ENCODE measurements at places on chromosomes 7 and 10.

DNA sequence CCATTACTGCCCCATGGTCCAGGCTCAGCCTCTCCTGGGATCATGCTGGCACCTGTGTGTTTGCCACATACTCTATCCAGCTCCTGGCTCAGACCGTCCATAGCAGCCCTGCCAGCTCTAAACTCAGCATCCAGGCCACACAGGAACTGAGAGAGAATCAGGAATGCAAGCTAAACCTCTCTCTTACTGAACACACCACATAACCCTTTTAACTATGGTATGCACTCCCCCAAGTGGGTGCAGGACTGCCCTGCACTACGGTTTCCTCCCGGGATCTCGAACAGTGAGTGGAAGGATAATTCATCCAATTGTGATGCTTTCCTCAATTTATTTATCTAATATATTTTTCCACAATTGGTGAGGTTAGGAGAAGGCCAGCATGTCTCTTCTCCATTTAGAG is 17.1 kb upstream of the ZNF800 start:
- H3K4me3 ChIP-seq, result no peak overlapping the region
- no peak for DNase-seq
- no peaks in the 10 kb centered on the region for H3K36me3 ChIP-seq
- H3K4me1 ChIP-seq, result no peaks in the 10 kb centered on the region
- peaks cover 9% of the 10 kb centered on the region for H3K27me3 ChIP-seq
- H3K27ac ChIP-seq, result no peak overlapping the region

DNA sequence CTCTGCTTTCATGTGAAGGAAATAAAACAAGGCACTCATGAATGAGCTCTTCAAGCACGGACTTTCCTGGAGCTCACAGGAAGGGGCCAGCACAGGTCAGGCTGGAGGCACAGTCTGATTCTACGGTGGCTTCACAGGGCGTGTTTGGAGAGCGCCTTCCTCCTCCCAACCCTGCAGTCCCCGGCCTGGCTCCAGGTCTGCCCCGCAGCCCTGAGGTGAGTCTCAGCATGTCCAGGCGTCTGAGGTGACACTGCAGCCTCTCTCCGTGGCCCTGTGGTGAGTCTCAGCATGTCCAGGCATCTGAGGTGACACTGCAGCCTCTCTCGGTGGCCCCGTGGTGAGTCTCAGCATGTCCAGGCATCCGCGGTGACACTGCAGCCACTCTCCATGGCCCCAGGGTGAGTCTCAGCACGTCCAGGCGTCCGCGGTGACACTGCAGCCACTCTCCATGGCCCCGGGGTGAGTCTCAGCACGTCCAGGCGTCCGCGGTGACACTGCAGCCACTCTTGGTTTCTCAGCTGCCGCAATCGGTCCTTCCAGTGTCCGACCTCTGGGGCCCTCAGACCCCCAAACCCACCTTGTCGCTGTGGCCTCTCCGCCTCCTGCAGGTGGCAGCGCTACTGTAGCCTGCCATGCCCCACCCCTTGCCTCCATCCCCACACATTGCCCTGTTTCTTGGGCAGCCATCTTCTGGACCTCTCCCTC is 381.7 kb downstream of the DNAJB6 start:
- H3K27me3 ChIP-seq, result peaks cover 14% of the 10 kb centered on the region
- H3K36me3 ChIP-seq, result no peaks in the 10 kb centered on the region
- no peak overlapping the region for H3K27ac ChIP-seq
- no peak overlapping the region for H3K4me3 ChIP-seq

DNA sequence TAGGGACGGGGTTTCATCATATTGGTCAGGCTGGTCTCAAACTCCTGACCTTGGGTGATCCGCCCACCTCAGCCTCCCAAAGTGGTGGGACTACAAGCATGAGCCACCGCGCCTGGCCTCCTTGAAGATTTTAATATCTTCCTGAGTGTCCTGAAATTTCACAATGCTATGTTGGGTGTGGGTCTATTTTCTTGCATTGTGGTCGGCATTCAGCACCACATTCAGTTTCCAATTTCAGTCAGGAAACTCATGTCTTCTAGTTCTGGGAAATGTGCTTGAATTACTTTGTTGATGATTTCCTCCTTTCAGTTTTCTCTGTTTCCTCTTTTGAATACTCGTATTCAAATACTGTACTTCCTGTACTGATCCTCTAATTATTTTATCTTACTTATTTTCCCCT is 49.3 kb upstream of the IL6 start:
- peaks cover 4% of the 10 kb centered on the region for H3K27me3 ChIP-seq
- no peaks in the 10 kb centered on the region for H3K36me3 ChIP-seq
- peaks cover 10% of the 10 kb centered on the region for H3K4me1 ChIP-seq
- DNase-seq, result no peak

- H3K36me3 ChIP-seq, result peaks cover 41% of the 10 kb centered on the region
- no peaks in the 10 kb centered on the region for H3K27me3 ChIP-seq
- no peaks in the 10 kb centered on the region for H3K4me1 ChIP-seq
- no peak overlapping the region for H3K27ac ChIP-seq
- DNase-seq, result no peak
- no peak overlapping the region for H3K4me3 ChIP-seq
These were observed 19.8 kb downstream of the KBTBD2 start for GRCh38 chr7:32871624-32872371.

DNA sequence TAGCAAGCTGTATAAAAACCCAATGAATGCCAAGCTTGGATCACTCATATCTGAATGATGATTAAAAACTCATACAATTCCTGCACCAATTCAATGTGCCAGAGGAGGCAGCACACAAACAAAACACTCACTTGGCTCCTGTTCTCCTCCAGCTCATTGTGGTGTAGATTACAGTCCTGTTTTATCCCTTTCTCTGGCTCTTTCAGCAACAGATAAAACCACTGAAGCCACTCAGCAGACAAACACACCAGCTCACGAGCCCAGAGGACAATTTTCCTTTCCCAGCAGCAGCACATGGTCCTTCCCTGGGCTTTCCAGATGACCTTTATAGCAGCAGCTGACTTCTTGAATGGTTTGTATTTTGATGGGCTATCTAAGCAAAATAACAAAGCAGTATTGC is 107.3 kb upstream of the STARD3NL start:
- H3K36me3 ChIP-seq, result no peaks in the 10 kb centered on the region
- DNase-seq, result no peak
- no peaks in the 10 kb centered on the region for H3K4me1 ChIP-seq
- H3K27ac ChIP-seq, result no peak overlapping the region
- H3K4me3 ChIP-seq, result no peak overlapping the region

DNA sequence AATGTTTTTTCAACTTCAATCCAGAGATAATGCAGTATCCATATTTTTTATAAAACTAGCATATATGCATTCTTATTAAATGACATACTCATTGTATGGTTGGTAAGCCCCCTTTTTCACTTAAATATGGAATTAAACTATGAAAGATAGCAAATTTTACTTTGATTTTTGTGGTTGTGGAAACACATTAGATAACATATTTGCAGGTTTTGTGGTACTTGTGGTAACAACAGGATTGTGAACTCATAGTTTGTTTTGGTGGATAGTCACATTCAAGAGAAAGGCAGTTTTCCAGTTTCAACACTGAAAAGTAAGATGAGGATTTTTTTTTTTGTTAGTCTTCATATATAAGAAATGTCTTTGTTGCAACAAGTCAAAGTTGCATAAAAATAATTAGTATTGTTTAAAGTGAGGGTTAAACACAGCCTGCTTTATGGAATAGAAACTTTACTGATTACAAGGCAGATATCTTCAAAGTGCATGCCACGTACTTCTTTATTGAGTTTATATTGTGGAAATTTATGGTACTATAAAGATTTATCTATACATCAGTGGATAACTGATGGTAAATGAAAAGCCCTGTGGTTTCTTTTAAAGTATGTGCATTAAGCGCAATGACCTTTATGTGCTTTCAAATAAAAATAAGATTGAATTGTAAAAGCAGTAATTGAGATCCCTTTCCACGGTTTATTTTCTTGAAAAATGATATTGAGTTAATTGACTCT is 39.7 kb upstream of the SEMA3D start:
- no peak overlapping the region for H3K4me3 ChIP-seq
- H3K27me3 ChIP-seq, result no peaks in the 10 kb centered on the region
- H3K36me3 ChIP-seq, result no peaks in the 10 kb centered on the region
- DNase-seq, result no peak
- no peak overlapping the region for H3K27ac ChIP-seq
